ENCODE measurements at places on chromosomes 13 and 19.

DNA sequence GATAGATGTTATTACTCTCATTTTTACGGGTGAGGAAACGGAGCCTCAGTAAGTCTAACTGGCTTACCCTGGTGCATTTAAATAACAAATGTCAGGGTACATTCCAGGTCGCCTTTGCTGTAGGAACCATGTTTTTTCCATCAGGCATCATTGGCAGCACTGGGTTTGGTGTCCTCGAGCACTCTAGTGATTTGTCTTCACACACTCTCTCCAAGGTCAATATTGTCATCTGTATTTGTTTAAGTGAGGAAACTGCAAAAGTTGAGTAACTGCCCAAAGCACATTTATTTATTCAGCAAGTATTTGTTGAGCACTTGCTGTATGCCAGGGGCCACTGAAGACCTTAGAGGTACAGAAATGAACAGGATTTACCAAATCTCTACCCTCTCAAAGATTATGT is 78.6 kb downstream of the DCT start:
- DNase-seq: no peak

DNA sequence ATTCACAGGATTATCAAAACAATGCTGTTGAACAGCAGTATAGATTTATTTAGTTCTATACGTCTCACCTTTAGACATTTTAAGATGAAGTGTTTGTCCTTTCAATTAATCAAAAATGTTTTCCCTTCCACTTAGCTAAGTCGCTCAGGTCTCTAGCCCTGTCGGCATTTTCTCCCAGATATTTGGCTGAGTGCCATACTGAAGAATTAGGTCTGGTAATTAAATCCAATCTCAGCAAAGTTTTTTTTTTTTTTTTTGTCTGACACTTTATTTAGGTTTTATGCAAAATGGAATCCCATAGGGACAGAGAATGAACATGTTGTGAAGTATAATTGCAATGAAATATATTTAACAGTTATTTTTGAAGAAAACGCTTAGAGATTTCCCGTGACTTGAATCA is 44.1 kb downstream of the RFC3 start:
- no peak for DNase-seq

DNA sequence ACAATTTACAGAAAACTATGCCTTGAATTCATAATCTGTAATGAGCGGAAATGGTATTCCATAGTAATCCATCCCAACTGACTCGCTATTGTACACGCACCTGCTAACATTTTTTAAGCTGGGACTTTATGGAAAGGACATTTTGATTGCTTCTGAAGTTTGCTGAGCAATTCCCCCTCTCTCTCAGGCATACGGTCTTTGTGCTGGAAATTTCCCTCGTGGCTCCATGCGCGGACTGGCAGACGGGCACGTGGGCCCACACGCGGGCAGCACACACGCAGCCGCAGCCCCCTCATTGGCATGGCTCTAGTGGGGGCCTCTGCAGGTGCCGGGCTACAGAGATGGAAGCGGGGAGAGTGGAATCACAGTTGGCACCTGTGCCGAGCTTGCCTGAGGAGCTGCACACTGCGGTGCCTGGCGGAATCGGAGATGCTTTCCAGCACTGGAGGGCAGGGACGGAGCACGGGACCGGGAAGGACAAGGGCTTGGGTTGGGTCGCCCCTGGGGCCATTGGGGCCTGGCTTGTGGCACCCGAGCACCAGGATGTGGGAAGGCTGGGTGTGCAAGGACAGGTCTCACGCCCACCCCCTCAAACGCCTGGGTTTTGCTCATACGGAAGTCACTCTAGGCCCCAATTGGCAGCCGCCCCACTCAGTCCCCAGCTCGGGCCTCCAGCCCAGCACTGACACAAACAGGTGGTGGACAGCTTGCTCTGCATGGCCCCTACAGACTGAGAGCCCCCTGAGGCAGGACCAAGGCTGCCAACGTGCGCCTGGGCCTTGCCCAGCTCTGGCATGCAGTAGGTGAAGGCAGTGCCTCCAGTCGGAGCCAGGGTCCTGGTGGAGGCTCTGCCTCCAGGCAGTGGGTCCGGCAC is 30.2 kb upstream of the CCNE1 start:
- no peak for DNase-seq

- DNase-seq: no peak
Observed at GRCh38 chr13:35979361-35979951, 151.7 kb downstream of the DCLK1 start.

DNA sequence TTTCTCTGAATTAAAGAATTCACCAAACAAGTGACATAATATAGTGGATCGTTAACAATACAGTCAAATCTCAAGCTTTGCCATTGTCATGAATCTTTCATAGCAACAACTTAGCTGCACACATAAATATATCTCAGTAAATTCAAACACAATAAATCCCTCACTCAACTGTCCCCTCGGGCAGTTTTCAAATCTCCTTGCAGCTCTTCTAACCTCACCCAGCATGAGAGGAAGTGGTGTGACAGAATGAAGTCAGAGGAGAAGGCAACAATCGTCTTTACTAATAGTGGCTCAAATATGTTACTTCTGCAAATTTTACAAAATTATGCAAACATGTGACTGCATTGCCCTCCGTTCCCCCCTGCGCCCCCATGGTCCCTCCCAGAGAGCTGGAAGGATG is 148.2 kb downstream of the RAP2A start:
- no peak for DNase-seq

GRCh38 chr19:30799865-30800755 is 427.9 kb downstream of the ZNF536 start:
- peak; percentile 6 for DNase-seq

GRCh38 chr13:28282451-28282850 is 144.1 kb downstream of the PAN3 start:
- no peak for DNase-seq

GRCh38 chr13:102763741-102764140 is 9.8 kb downstream of the TEX30 start:
- DNase-seq: no peak

DNA sequence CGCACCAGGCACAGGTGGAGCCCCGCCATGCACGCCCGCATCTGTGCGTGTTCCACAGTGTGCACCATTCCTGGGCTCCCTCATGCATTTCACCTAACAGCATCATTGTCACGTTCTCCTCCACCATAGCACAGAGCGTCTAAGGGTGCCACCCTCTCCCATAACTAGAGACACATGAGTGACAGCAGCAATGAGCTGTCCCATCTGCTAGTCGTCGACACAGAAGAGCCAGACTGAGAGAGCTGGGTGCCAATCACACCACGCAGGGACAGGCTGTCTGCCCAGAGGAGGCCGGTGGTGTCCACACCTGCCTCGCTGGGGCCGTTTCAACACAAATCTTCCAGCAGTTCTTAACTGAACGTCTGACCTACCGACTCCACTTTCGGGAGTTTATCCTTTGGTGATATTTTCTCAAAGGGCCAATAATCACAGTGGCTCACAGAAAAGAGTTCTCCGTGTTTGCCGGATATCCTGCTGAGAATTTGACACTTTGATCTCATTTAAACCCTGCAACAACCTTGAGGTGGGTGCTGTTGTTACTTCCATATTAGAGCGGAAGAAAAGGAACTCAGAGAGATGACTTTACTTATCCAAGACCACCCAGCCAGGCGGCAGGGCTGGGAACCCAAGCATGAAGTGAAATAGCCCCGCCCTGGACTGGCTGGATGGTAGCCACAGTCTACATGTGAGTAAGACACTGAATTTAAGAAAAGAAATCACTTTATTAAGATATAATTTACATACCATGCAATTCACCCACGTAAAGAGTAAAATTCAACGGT is 16.2 kb downstream of the CLEC11A start:
- DNase-seq: no peak

- DNase-seq: no peak
Observed at GRCh38 chr19:27824108-27824507, 1388.8 kb downstream of the UQCRFS1 start.

- no peak for DNase-seq
Observed at GRCh38 chr19:51036519-51036918, 1.7 kb upstream of the KLK12 start.

DNA sequence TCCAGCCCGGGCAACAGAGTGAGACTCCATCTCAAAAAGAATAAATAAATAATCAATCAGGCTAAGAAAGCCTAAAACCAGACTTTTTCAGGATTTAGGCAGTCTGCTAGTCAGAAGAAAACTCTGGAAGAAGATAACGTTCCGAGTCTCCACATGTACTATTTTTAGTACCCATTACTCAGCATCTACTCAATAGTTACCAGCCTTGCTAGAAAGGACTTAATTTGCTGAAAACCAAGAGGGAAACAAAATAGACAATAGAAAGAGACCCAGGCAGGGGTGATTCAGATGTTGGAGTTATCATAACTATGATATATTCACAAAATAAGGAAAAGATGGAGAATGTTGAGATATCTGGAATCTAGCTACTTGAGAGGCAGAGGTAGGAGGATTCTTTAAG is 3.6 kb upstream of the LIN7B start:
- no peak for DNase-seq

Data from DND-41 (cell line).